ENCODE measurements at places on chromosomes 13 and 19. TPM values are rescaled to one million over a fixed set of nuclear protein-coding genes. Genes with fewer than 3 reads are reported as not detected.

The PEG3 gene
- total RNA-seq = not detected

The CYP2A13 gene
- total RNA-seq = not detected

The SIAH3 gene
- not detected for total RNA-seq

The TMPRSS9 gene
- not detected for total RNA-seq

The ZNF443 gene
- 0.76 TPM for total RNA-seq

The HCN2 gene
- total RNA-seq = 40.1 TPM

The ADM5 gene
- 5.8 TPM for total RNA-seq

The ZNF221 gene
- 0.53 TPM for total RNA-seq

The TSKS gene
- total RNA-seq = not detected

The MBD3L3 gene
- not detected for total RNA-seq

The NLRP5 gene
- total RNA-seq = not detected

Data from A549 treated with RU486 at 1 μM for 4 hours (cell line).